ENCODE measurements at places on chromosomes 16 and 17.
A peak's percentile ranks its signal among the peaks of the same experiment; 100 is the strongest.

DNA sequence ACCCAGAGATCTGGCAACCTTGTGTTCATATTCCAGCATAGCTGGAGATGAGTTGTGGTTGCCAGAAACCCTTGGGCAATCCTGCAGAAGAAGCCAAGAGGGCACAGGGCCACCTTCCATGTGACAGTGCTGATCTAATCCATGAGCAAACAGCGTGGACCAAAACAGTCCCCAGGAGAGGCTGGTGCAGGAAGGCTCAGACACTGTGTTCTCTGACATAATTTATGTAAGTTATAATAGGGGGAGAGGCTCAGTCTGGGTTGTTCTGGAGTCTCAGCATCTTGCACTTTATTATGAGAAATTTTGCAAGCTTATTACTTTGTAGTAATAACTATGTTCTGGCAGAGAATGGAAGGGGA is 273.9 kb downstream of the HAPSTR1 start:
- peak; percentile 64 for DNase-seq

DNA sequence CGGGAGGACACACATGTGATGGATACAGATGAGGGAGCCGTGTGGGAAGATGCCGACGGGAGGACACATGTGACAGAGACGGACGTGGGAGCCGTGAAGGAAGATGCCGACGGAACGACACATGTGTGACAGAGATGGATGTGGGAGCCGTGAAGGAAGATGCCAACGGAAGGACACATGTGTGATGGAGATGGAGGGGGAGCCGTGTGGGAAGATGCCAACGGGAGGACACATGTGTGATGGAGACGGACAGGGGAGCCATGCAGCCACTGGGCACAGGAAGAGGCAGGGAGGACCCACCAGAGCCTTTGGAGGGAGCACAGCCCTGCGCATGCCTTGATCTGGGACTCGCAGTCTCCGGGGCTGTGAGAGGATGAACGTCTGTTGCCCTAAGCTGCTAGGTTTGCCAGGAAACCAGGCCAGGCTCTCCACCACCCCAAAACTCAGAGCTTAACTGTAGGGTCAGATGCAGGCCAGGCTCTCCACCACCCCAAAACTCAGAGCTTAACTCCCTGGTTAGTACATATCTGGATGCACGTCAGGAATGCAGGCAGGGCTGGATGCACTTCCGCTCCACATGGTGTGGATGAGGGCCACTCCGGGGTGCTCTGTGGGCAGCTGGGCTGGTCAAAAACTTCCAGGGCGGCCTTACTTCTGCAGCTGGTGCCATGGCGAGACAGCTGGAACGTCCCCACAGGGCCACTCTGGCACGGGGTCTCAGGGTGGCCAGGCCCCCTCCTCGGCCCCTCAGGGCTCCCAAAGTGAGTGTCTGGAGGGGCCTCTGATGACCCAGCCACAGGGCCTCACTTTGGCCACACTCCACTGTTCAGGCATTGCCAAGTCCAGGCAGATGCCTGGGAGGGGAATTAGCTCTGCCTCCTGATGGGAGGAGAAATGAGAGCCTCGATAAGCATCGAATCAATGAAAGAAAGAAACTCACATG is 47.7 kb upstream of the ZNF469 start:
- DNase-seq, result no peak

- no peak for DNase-seq
These were observed 126.0 kb upstream of the CIBAR2 start for GRCh38 chr16:85238233-85238647.

- DNase-seq, result no peak
These were observed 95.6 kb downstream of the GRIN2A start for GRCh38 chr16:10086620-10087019.

DNA sequence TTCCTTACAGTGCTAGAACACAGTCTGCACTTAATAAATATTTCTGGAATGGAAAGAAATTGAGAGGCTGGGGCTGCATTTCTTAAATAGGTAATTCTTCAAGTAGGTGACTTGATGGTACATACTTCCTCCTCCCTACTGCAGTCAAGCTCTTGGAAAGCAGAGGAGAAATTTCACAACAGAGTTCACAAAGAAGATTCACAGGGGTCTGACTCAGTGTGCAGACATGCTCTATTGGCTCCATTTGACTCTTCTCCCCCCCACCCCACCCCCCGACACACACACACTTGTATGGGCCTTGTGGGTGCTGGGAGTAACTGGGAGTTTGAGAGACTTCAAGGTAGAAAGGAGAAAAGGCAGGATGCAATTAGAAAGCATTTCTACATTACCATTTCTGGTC is 6.2 kb upstream of the MYOCD start:
- DNase-seq, result no peak

DNA sequence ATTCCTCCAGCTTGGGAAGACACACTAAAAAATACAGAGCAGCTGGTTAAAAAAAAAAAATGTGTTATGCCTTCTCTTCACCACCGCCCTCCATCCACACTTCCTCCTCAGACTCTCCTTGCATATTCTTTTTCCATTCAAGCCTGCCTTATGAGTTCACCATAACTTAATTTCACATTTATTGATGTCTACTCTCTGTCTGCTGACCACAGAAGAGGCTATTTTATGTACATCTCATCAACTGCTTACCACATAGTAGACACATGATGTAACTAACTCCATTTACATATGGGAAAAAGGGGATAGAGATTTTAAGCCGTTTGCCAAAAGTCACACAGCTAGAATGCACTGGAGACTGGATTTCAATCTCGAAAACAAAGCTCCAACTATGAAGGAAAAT is 409.8 kb downstream of the CDH11 start:
- DNase-seq, result no peak

GRCh38 chr17:81359218-81359617 is 36.0 kb upstream of the BAHCC1 start:
- DNase-seq, result no peak

DNA sequence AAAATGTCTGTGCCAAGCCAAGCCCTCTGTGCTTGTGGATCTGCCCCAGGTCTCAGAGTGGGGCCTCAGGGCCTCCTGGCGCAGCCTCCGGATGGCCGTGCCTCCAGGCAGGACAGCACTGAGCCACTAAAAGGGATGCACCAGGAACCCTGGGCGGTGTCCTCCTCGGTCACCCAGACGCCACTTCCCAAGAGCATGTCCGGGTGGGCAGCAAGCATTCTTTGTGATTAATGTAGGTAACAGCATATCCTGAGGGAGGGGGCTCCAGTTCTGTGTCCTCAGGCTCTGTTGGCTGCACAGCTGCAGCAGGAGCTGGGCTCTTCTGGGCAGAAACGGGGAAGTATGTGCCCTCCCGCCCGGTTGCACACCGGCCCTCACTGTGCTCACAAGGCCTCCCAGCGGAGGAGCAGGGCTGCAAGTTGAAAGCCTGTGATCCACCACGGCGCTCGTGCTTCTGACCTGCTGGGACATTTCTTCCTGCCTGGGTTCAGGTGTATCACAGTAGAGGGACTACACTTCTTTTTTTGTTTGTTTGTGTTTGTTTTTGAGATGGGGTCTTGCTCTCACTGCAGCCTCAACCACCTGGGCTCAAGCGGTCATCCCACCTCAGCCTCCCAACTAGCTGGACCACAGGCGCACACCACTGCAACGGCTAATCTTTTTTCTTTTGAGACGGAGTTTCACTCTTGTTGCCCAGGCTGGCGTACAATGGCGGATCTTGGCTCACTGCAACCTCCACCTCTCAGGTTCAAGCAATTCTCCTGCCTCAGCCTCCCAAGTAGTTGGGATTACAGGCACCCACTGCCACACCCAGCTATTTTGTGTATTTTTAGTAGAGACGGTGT is 37.9 kb upstream of the CHMP6 start:
- no peak for DNase-seq

DNA sequence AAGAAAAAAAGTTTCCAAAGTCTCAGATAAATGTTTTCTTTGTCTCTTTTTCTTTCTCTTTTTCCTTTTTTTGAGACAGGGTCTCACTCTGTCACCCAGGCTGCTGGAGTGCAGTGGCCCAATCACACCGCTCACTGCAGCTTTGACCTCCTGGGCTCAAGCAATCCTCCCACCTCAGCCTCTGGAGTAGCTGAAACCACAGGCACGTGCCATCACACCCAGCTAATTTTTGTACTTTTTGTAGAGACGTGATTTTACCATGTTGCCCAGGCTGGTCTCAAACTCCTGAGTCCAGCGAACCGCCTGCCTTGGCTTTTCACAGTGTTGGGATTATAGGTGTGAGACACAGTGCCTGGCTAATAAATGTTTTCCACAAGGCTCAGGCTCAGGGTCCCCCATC is 53.3 kb upstream of the KSR1 start:
- no peak for DNase-seq

GRCh38 chr17:71284032-71284755 is 836.6 kb upstream of the SOX9 start:
- DNase-seq, result no peak

- no peak for DNase-seq
These were observed 10.0 kb downstream of the NLE1 start for GRCh38 chr17:35132099-35132498.

DNA sequence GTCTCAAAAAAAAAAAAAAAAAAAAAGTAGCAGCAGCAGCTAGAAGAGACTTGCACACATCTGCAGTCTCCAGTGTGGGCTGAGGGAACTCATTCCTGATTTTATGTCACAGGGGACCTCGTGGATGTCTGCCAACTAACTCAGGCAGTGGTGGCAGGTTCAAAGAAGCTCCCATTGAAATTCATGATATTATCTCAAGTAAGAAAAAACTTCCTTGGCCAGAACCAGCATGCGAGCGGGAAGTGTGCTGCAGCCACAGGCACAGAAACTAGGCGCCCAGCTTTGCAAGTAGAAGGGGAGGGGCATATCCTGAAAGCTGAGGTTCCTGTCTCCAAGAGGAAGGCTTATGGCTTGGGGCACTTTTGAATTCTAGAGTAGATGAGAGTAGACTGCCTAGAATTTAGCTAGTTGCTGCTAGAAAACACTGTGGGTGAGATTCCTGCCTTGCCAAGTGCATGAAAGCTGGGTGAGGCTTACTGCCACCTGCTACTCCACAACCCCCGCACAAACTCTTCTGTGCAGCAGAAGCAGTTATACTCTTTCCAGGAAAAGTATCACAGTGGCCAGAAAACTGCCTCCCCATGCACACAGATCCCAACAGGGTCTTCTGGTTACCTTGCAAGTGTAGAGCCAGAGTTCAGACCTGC is 603.8 kb upstream of the CA10 start:
- no peak for DNase-seq

GRCh38 chr17:27797390-27798091 is 2.8 kb downstream of the NOS2 start:
- no peak for DNase-seq

- no peak for DNase-seq
These were observed 7.7 kb downstream of the CENPX start for GRCh38 chr17:82014971-82015310.

GRCh38 chr16:49183911-49184310 is 97.7 kb downstream of the CBLN1 start:
- DNase-seq, result no peak

GRCh38 chr17:49798182-49798581 is 9.7 kb downstream of the KAT7 start:
- no peak for DNase-seq

GRCh38 chr17:21124086-21124485 is 2.7 kb upstream of the DHRS7B start:
- no peak for DNase-seq

GRCh38 chr16:1152651-1153259 is at the start of gene CACNA1H:
Gene CACNA1H, plus strand, starts transcription at chr16:1153106. Its CDS starts 632 bp downstream, at chr16:1153738.
- DNase-seq, result no peak

- no peak for DNase-seq
These were observed 329.4 kb upstream of the CCL2 start for GRCh38 chr17:33925649-33926048.

DNA sequence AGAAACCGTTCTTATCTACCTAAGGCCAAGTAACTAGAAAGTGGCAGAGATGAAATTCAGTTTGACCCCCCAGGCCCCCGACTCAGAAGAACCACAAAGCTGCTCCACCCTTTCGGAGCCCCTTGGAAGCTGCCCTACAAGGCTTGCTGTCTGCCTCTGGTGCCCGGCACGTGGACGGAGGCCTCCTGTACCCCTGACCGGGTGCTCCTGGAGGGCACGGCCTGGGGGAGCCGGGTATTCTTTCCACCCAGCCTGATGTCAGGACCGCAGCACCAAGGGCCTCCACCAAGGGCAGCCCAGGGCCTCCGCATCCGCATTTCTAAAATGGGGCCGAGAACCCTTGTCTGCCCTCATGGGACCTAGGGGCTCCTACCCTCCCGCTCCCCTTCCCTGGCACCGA is 15.5 kb upstream of the CRK start:
- no peak for DNase-seq

- DNase-seq, result no peak
These were observed 22.2 kb upstream of the ALKBH5 start for GRCh38 chr17:18161207-18162145.

DNA sequence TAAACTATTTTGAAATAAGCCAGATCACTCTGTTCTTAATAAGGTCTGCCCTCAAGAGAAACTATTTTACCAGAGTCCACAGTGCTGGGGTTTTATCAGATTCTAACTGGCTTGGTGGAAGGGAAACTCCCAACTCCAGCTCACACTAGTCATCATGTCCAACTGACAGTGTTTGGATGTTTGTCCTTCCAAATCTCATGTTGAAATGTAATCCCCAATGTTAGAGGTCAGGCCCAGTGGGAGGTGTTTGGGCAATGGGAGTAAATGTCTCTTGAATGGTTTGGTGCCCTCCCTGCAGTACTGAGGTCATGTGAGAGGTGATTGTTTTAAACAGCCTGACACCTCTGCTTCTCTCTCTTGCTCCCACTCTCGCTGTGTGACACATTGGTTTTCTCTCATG is 1301.0 kb upstream of the CDH8 start:
- DNase-seq, result no peak

- DNase-seq, result no peak
These were observed 63.9 kb downstream of the MYO1D start for GRCh38 chr17:32813021-32813420.

GRCh38 chr16:87671221-87671620 is 68.9 kb downstream of the JPH3 start:
- no peak for DNase-seq

DNA sequence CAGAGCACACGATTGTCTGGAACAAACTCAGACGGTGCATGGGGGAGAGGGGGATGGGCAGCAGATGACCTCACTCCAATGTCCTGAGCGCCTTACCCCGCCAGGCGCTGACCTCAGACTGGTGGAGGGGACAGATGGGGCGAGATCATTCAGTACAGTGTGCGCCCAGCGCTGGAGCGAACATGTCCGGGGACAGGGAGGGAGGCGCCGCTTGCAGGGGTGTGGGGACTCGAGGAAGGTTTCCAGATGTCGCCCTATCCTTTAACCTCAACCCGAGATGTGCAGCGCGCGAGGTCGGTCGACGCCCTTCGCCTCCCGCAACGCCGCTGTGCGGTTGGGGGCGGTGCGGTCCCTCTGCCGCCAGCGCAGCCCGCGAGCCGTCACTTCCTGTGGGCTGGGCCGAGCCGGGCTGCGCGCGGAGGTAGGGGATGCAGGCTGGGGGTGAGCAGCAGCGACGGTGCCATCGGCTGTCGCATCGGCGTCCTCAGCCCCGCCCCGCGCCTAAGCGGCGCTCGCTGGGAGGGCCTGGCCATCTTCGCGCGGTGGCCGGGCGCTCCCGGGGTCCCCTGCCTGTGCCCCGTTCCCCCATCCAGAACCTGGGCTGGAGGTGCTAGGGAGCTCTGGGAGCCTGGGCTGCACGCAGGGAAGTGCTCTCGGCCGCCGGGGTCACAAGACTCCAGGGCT is 5.3 kb upstream of the CDR2L start:
- no peak for DNase-seq
